Activated T-cell treated with anti-CD3 and anti-CD28 coated beads, Interleukin-2, amount 50 U/mL, for 72 hours (primary cell): ENCODE measurements at places on chromosomes 7 and 10. TPM values are rescaled to one million over a fixed set of nuclear protein-coding genes. Genes with fewer than 3 reads are reported as not detected.

DNA sequence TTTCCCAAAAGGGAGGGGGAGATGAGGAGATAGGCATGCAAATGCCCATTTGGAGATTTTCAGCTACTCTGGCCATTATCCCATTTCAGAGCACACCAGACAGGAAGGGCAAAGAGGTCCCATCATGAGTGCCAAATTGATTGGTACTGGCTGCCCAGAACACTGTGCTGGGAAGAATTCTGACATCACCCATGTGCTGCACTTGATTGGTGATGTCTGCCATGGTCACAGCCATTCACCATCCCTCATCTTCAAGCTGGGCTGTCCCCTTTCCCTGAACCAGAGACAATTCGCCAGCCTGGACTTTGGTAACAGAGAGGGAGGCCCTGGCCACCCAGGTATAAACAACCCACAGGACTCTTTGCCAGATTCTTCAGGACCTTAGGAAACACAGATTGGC, 23.2 kb upstream of the RADIL start:
- no peaks in the 10 kb centered on the region for H3K4me1 ChIP-seq
- no peaks in the 10 kb centered on the region for H3K27me3 ChIP-seq
- no peaks in the 10 kb centered on the region for H3K36me3 ChIP-seq
- no peak overlapping the region for H3K4me3 ChIP-seq
- H3K27ac ChIP-seq = no peak overlapping the region

GRCh38 chr10:133196936-133197758, 32.9 kb upstream of the UTF1 start:
- H3K4me3 ChIP-seq = no peak overlapping the region
- no peak for DNase-seq
- no peak overlapping the region for H3K27ac ChIP-seq
- H3K27me3 ChIP-seq = peaks cover 6% of the 10 kb centered on the region
- H3K36me3 ChIP-seq = no peaks in the 10 kb centered on the region

- H3K27me3 ChIP-seq = no peaks in the 10 kb centered on the region
- peak; percentile 18 for DNase-seq
- peak overlapping the region; percentile 85 for H3K27ac ChIP-seq
- H3K36me3 ChIP-seq = peaks cover 19% of the 10 kb centered on the region
- H3K4me1 ChIP-seq = peaks cover 21% of the 10 kb centered on the region
- peak overlapping the region; percentile 50 for H3K4me3 ChIP-seq
Observed at GRCh38 chr10:28089467-28089866, 90.6 kb upstream of the ODAD2 start.

GRCh38 chr7:67732898-67733297, 736.3 kb downstream of the TYW1 start:
- no peak for DNase-seq
- no peak overlapping the region for H3K4me3 ChIP-seq
- no peaks in the 10 kb centered on the region for H3K4me1 ChIP-seq
- no peaks in the 10 kb centered on the region for H3K36me3 ChIP-seq
- H3K27ac ChIP-seq = no peak overlapping the region

DNA sequence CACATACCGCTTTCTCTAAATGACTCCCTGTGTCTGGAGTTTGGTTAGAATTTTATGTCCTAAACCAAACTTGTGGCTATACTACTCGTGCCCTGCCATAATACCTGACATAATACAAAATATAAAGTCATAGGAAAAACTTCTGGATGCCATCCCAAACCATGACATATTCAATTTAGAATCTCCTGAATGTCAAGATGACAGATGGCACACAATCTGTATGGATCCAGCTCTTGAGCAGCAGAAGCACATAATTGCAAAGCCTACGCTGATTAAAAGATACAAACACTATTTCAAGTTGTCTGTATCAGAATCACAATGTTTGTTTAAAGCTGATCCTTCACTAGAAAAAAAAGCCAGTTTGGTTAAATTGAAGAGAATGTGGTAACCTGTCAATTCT, 22.4 kb upstream of the CDC14C start:
- no peak overlapping the region for H3K4me3 ChIP-seq
- no peak for DNase-seq
- no peaks in the 10 kb centered on the region for H3K36me3 ChIP-seq

DNA sequence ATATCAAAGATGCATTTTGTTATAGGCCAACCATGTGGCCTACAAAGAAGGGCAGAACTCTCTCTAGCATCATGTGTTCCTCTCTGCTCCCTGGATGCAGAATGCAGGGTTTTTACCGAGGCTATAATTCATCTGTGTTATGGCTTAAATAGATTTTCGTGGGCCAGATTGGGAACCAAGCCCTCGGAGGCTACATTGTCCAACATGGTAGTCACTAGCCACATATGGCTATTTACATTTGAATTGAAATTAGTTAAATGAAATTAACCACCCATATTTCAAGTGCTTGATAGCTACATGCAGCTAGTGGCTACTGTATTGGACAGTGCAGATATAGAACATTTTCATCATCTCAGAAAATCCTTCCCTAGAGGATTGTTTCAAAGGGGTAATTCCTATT, 2.8 kb downstream of the PLCE1 start:
- no peak overlapping the region for H3K27ac ChIP-seq
- no peak overlapping the region for H3K4me3 ChIP-seq
- peaks cover 58% of the 10 kb centered on the region for H3K27me3 ChIP-seq
- peaks cover 2% of the 10 kb centered on the region for H3K36me3 ChIP-seq
- no peaks in the 10 kb centered on the region for H3K4me1 ChIP-seq

DNA sequence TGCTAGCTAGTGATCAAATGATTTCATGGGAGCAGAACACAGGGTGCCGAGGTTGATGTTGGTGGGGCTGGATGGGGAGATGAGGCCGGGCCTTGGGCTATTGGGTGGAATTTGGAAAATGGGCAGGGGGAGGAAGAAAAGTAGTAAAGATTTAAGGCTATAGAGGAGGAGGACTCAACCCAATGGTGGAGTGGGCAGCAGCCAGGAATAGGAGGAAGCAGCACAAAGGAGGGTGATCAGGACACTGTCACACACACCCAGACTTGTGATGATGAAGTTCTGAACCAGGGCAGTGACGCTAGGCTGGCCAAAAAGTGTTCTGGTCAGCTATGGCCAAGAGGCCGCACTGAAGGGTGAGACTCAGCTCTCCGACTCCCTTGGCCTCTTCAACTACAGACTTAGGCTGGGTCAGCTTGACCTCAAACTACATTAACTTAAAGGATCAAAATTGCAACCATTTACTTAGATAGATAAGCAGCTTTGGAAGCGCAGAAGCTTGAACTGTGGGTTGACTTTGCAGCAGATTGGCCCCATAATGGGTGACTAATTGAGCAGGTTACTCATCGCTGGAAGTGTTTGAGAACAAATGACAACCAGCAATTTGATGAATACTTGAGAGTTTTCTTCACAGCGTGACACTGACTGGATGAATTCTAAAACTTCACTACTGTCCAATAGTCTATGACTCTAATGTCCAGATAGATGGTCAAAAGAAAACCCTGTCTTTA, 29.4 kb upstream of the GPR26 start:
- H3K4me3 ChIP-seq = no peak overlapping the region
- DNase-seq = no peak
- peaks cover 23% of the 10 kb centered on the region for H3K27me3 ChIP-seq

DNA sequence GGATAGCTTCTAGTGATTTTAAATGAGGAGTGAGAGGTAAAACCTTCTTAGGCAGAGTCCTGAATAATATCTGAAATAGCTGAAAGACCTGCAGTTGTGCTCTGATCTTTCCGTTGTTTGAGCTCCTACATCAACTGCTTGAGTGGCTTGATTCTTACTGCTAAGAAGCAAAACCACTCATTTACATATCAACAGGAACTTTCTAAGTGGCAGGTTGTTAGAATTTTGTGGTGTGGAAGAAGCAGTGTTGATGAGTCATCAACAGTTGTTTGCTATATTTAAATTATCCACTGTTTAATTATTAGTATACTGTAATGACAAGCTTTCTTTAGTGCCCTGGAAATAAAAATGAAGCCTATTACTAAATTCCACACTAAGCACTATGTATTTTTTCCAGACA, 689.5 kb downstream of the DNAJB9 start:
- no peak for DNase-seq
- no peak overlapping the region for H3K4me3 ChIP-seq
- H3K27me3 ChIP-seq = no peaks in the 10 kb centered on the region
- H3K4me1 ChIP-seq = no peaks in the 10 kb centered on the region
- H3K36me3 ChIP-seq = no peaks in the 10 kb centered on the region
- no peak overlapping the region for H3K27ac ChIP-seq

Gene VSTM4
- not detected for total RNA-seq

DNA sequence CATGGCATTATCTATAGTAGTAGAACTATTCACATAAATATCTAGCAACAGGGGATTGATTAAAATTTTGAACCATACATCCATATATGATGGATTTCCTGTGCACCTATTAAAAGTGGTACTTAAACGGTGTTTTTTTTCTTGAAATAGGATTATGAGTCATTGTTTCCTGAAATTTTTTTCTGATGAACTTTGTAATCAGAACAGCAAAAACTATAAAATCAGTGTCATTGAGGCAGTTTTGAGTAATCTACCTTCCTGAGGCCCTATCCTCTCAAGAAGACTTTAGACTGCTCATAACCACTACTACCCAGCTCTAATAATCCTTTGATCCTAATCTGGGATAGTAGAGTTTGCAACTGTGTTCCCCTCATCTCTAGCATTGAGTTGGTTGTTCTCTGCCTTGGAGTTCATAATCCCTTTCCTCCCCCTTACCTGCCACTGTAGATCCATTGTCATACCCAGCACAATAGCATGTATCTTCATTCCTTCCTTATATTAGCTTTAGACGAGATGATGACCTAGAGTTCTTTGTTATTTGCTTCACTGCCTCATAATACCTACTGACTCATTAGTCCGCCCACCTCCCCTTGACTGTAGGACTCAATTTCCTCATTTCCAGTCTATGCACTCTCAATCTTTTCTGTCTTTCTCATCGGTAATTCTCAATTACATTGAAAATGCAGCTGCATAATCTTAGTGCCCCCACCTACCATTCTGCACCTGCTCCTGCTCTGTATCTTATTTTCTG, 133.4 kb downstream of the LRRC4 start:
- no peak overlapping the region for H3K4me3 ChIP-seq
- H3K36me3 ChIP-seq = no peaks in the 10 kb centered on the region
- no peak overlapping the region for H3K27ac ChIP-seq
- H3K4me1 ChIP-seq = no peaks in the 10 kb centered on the region

- no peak for DNase-seq
- H3K4me3 ChIP-seq = no peak overlapping the region
- H3K27me3 ChIP-seq = no peaks in the 10 kb centered on the region
Observed at GRCh38 chr7:19305698-19306097, 160.5 kb upstream of the FERD3L start.

Gene HMX3
- 1.2 TPM for total RNA-seq

Gene FOXI2
- total RNA-seq = not detected

DNA sequence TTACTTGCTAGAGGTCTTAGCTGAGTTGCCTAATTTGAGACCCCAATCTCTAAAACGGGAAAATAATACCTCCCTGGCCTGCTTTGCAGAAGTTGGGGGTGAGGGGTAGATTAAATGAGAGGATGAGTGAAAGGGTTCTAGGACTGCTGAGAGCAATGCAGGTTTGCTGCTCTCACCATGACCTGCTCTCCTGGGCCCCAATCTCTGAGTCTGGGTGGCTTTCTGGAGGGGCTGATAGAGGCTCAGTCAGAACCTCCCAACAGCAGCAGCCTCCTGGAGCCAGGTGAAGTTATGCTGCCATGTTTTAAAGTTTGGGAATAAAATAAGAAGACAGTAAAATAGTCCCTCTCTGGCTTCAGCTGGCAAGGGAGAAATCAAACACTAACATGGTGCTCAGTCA, 7.3 kb downstream of the UROS start:
- no peaks in the 10 kb centered on the region for H3K36me3 ChIP-seq

Gene MALRD1
- total RNA-seq = not detected

DNA sequence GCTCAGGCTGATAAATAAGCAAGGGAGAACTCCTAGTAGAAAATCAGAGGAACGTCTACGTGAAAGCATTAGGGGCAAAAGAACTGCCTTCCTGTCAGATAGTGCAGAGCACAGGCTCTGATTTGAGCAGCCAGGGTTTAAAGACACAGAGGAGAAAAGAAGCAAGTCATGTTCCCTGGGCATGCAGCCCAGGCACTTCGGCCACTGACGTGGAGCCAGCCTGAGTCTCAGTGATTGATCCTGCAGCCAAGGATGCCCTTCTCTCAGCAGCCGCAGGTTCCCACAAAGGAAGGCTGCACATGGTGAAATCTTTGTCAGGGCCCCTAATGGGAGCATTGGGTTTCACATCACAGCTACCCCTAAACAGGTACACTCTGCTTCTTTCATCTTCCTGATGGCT, 161.7 kb upstream of the HPS1 start:
- DNase-seq = no peak
- peaks cover 25% of the 10 kb centered on the region for H3K27me3 ChIP-seq
- no peaks in the 10 kb centered on the region for H3K36me3 ChIP-seq
- H3K4me3 ChIP-seq = no peak overlapping the region
- H3K4me1 ChIP-seq = no peaks in the 10 kb centered on the region

- DNase-seq = no peak
- H3K27me3 ChIP-seq = peaks cover 17% of the 10 kb centered on the region
Observed at GRCh38 chr10:45058580-45058979, 57.9 kb downstream of the ZNF22 start.

Gene PHKG1
- total RNA-seq = 2.6 TPM

Gene HMX2
- 1.1 TPM for total RNA-seq

DNA sequence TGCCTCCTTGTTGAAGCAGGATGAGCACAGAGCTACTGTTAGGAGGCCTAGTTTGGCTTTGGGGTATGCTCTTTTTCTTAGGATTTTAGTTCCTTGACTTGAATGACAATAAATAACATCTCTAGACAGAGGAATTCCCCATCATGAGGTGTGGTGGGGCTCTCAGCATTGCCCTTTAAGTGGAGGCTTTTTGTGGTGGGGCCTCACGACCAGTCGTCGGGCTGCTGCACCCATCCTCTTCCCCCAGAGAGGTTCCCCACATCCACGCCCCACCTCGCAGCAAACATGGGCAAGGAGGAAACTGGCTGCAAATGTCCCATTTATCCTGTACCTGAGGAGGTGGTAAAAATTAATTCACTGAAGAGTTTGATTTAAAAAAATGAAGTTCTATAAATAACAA, 36.1 kb upstream of the TARP start:
- peak overlapping the region; percentile 54 for H3K4me3 ChIP-seq
- H3K27ac ChIP-seq = no peak overlapping the region
- H3K4me1 ChIP-seq = peaks cover 13% of the 10 kb centered on the region
- no peak for DNase-seq
- no peaks in the 10 kb centered on the region for H3K27me3 ChIP-seq
- H3K36me3 ChIP-seq = no peaks in the 10 kb centered on the region

Gene GPR15LG
- total RNA-seq = not detected

GRCh38 chr10:44356139-44357022, 28.5 kb downstream of the CXCL12 start:
- no peaks in the 10 kb centered on the region for H3K27me3 ChIP-seq
- H3K4me3 ChIP-seq = no peak overlapping the region
- H3K4me1 ChIP-seq = no peaks in the 10 kb centered on the region
- H3K27ac ChIP-seq = no peak overlapping the region
- no peaks in the 10 kb centered on the region for H3K36me3 ChIP-seq
- no peak for DNase-seq

Gene SKAP2
- 22.4 TPM for total RNA-seq

Gene TSPAN33
- 17.3 TPM for total RNA-seq

GRCh38 chr7:36469236-36469635, 79.6 kb downstream of the ANLN start:
- H3K4me3 ChIP-seq = no peak overlapping the region
- DNase-seq = no peak
- no peaks in the 10 kb centered on the region for H3K36me3 ChIP-seq
- H3K27me3 ChIP-seq = peaks cover 3% of the 10 kb centered on the region
